Tongue (tissue), 3 donors: ENCODE measurements at places on chromosomes 7 and 10. TPM values are rescaled to one million over a fixed set of nuclear protein-coding genes. Genes with fewer than 3 reads are reported as not detected.

MRLN gene
- 120 TPM for total RNA-seq

CAV1 gene
- 248 TPM for total RNA-seq

CTAGE4 gene
- total RNA-seq: 4.7 TPM

AKR1C8 gene
- not detected for total RNA-seq

CRHR2 gene
- total RNA-seq: 0.51 TPM

NODAL gene
- 0.92 TPM for total RNA-seq

ITGA8 gene
- total RNA-seq: 18.8 TPM

GNGT1 gene
- not detected for total RNA-seq

NME8 gene
- 0.10 TPM for total RNA-seq

VIPR2 gene
- 9.6 TPM for total RNA-seq

RHOBTB1 gene
- 36.5 TPM for total RNA-seq

CNOT4 gene
- total RNA-seq: 19.0 TPM

LIPK gene
- 1.1 TPM for total RNA-seq

CPA4 gene
- total RNA-seq: 2.4 TPM

IGF2BP3 gene
- 37.7 TPM for total RNA-seq

AMZ1 gene
- 0.31 TPM for total RNA-seq

CYP2E1 gene
- total RNA-seq: 0.31 TPM

CYP2C19 gene
- 2.1 TPM for total RNA-seq

ZNF22 gene
- 45.0 TPM for total RNA-seq

TRIM56 gene
- 11.9 TPM for total RNA-seq

CDK1 gene
- total RNA-seq: 59.5 TPM

TRIM50 gene
- total RNA-seq: 0.31 TPM

LYZL2 gene
- not detected for total RNA-seq

ZNF365 gene
- total RNA-seq: 0.41 TPM

STEAP1 gene
- total RNA-seq: 13.8 TPM

CTAGE6 gene
- total RNA-seq: 0.72 TPM

VAX1 gene
- total RNA-seq: not detected

SRGN gene
- 49.6 TPM for total RNA-seq

C10orf62 gene
- 0.82 TPM for total RNA-seq

ZWINT gene
- total RNA-seq: 18.5 TPM

ACTL6B gene
- total RNA-seq: not detected

NANOS1 gene
- 4.6 TPM for total RNA-seq

ACBD7 gene
- 1.0 TPM for total RNA-seq

CYP3A4 gene
- total RNA-seq: not detected

CPA1 gene
- 2.9 TPM for total RNA-seq

ASAH2 gene
- 1.2 TPM for total RNA-seq

ZNF804B gene
- total RNA-seq: not detected

BRI3 gene
- total RNA-seq: 13.3 TPM

EPO gene
- total RNA-seq: not detected

SFTPA1 gene
- total RNA-seq: not detected

CNPY1 gene
- not detected for total RNA-seq

MMD2 gene
- total RNA-seq: not detected
